ENCODE measurements at places on chromosomes 16 and 17. TPM values are rescaled to one million over a fixed set of nuclear protein-coding genes. Genes with fewer than 3 reads are reported as not detected.

GRCh38 chr17:82793974-82794630 is 42.2 kb downstream of the TBCD start:
- H3K36me3 ChIP-seq = no peaks in the 10 kb centered on the region
- no peak for DNase-seq
- H3K4me3 ChIP-seq = no peak overlapping the region
- H3K27me3 ChIP-seq = no peaks in the 10 kb centered on the region
- peak overlapping the region; percentile 4 for H3K27ac ChIP-seq

DNA sequence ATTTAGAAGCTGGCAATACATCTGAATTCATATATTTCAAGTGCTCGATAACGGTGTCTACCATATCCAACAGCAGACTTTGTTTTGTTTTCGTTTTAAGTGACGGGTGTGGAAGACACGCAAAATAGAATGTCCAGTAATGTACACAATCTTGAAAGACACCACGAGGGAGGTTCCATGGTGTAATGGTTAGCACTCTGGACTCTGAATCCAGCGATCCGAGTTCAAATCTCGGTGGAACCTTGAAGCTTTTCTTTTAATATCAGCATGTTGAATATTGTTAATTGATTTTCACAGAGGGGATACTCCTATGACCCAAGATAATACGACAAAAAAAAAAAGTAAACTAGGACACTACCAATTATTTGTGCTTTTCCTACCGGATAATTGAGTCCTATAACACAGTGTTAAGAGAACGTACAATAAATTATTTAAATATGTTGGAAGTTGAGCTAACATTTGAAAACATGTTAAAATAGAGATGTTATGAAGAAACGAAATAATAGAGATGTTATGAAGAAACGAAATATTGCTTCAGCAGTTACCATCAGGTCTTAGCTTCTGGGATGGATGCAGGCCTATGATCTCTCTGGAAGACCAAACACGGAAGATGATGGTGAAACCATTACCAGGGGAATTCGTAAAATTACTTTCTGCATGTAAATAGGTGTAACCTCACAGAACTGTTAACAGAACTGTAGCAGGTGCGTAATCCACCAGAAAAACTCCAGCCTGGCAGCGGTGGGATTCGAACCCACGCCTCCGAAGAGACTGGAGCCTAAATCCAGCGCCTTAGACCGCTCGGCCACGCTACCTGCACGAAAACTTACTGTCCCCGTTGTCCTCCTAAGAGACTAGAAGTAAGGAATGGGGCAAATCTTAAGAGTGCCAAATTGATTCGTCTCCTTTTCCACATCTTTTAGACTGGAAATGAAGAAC is 1.5 kb upstream of the ALOXE3 start:
- peaks cover 71% of the 10 kb centered on the region for H3K4me1 ChIP-seq
- peak; percentile 96 for DNase-seq
- no peaks in the 10 kb centered on the region for H3K36me3 ChIP-seq

DNA sequence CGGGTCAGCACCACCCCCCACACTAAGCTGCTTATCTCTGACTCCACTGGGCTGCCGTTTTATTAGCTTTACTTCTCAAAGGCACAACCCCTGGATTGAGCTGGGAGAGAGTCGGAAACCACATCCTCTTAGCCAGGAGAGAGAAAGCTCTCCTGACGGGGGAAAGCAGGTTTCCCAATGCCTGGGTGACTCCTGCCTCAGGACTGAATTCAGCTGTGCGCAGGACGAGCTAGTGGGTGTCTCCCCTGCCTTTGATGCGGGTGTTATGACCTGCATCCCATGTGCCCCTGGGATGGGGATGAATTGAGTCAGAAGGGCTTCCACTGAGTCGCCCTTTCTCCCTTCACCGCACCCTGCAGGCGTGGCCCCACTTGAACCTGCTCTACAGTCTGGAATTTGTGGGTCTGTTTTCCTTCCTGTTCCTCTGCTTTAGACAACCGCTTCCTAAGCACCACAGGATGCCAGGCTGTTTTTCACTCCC is 819.2 kb upstream of the EEF2KMT start:
- H3K27ac ChIP-seq = no peak overlapping the region
- no peaks in the 10 kb centered on the region for H3K27me3 ChIP-seq
- H3K36me3 ChIP-seq = no peaks in the 10 kb centered on the region
- H3K4me1 ChIP-seq = no peaks in the 10 kb centered on the region

DNA sequence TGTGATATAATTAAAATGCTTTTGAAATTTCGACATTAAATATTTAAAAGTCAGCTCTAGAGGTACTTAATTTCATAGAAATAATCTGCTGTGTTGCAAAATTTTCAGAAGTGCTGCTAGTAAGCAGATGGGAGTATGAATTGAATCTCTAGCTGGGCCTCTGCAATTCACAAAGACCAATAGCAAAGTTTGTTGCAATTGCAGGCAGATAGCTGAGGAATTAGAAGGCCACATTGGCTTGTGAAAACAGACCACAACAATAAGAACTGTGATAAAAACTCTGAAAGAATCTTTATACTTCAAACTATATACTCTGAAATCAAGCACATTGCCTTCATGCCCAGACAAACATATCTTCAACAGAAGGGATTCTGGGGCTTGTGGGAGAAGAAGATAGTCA is 636.3 kb upstream of the SOX9 start:
- no peaks in the 10 kb centered on the region for H3K4me1 ChIP-seq
- no peaks in the 10 kb centered on the region for H3K36me3 ChIP-seq
- H3K27me3 ChIP-seq = no peaks in the 10 kb centered on the region
- H3K4me3 ChIP-seq = no peak overlapping the region
- DNase-seq = no peak

- no peak overlapping the region for H3K27ac ChIP-seq
- H3K4me3 ChIP-seq = no peak overlapping the region
- no peak for DNase-seq
- peaks cover 72% of the 10 kb centered on the region for H3K27me3 ChIP-seq
These were observed 1.8 kb upstream of the SHISA9 start for GRCh38 chr16:12899529-12900143.

The LPO gene
- not detected for total RNA-seq
